Kidney epithelial cell (primary cell): ENCODE measurements at places on chromosomes 3 and 15. TPM values are rescaled to one million over a fixed set of nuclear protein-coding genes. Genes with fewer than 3 reads are reported as not detected.

- DNase-seq: no peak
Measured at GRCh38 chr15:90219421-90220141, 14.2 kb downstream of the CIB1 start.

- DNase-seq: no peak
Measured at GRCh38 chr15:74785194-74786032, 3.5 kb downstream of the CSK start.

DNA sequence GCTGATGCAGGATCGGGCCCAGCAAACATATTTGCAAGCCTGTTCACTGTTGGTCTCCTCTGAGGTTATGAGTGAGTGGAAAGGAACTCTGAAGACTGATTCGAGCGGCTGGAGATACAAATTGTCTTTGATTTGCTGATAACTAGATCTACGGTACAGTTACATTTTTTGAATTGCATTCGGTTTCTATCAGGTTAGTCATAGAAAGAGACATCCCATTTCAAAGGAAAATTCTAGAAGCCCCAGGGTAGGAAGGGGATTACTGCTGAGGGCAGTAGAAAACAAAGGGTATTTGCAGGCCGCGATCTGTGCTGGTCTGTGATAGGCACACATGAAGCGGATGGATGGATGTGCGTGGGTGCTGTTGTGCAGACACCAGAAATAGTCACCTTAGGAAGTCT, 228.4 kb downstream of the ITPR1 start:
- peak; percentile 66 for DNase-seq

DNA sequence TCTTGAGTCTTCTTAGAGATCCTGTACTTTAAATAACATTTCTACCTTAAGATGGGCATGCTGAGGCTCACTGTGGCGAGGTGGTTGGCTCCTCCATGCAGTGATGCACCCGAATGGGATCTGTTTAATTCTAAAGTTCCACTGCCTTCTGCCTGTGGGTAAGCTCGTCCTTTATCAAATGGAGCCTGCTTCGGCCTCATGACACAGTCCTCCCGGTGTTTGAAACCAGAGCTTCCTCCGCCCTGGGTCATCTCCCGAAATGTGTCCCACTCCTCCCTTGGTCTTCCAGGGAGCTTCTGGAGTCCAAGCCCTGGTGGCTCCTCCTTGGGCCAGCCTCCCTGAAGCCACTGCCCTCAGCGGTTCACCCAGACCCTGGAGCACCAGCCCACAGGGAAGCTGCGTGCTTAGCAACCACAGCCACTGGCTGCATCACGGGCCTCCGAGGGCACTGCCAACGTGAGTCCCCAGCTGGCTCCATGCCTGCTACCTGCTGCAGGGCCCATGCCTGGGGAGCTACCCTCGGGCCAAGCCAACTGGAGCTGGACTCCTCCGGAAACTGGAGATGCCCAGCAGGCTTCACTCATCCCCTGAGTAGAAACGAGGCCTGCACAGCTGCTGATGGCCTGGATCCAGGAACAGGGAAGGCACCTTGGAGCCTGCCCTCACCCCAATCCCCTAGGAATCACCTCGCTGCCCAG, 3.3 kb downstream of the RHCG start:
- no peak for DNase-seq

SYNPR gene
- not detected in 2 replicates for total RNA-seq
